ENCODE measurements at places on chromosomes 5 and 9.

DNA sequence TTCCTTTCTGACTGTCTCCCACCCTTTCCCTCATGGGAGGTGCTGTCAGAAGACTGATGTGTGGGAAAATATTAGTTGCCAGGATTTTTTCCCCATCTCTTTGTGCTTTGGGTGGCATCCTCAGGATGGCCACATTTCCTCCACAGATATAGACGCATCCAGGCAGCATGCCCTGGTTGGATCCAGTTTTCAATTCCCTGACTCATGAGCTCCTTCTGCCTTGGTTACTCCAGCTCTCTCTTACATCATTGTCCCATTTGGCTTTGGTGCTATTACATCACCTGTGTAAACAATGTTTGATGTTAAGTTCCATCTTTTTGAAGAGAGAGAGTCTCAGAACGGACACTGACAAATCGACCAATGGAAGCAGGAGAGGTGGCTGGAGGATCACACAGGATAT, 302.5 kb downstream of the CDH18 start:
- no peak for DNase-seq

DNA sequence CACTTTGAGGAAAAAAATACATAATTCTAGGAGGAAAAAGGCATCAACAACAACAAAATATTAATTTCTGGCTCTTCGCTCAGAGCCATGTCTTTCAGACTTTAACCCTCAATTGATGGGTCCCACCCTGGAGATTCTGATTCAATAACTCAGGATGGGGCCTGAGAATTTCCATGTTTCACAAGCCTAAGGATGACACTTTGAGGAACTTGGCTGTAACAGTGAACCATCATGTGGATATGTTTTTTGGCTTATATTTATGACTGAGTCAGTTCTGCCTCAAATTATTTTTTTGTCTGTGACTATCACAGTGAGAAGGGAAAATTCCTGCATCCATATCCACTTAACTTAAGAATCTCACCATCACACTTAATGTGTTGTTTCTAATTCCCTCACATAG, 504.6 kb downstream of the RASEF start:
- DNase-seq: no peak

DNA sequence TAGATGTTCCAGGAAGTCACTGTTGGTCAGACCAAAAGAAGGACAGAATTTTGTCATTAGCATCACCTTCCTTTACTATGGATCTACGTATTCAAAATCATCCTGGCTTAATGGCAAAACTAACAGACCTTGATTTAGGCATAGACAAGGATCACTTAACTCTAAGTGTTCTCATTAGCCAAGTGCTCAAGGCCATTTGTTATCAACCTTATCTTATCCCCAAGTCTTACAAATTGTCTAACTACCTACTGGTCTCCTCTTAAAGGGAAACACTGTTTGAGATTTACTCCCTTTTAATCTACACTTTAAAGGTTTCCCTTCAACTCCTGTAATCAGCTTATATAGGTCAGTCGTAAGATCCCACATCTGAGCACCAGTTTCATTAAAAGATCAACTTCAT, 1197.5 kb upstream of the C9orf72 start:
- DNase-seq: no peak

DNA sequence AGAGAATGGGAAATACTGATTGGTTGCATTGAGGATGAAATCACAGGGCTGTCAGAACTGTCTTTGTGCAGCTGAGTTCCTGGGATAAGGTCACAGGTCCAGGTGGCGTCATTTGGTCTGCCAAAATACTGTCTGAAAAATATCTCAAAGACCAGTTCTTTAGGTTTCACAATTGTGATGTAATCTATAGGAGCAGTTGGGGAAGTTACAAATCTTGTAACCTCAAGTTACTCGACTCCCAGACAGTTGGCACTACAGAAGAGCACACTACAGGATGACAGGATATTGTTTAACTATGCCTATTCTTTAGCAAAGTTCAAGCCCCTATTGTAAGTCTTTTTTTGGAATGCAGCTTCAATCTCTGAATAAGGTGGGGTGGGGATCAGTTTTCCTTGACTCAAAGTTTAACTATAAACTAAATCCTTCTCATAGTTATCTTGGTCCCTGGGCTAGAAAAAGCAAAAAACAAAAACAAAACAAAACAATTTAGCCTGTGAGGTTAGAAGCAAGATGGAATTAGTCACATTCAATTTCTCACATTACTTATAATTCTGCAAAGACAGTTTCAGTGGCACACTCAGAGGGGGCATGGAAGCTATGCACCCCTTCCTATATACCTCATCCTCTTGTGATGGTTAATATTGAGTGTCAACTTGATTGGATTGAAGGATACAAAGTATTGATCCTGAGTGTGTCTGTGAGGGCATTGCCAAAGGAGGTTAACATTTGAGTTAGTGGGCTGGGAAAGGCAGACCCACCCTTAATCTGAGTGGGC, 276.0 kb downstream of the AUH start:
- DNase-seq: no peak

- no peak for DNase-seq
These were observed 14.3 kb downstream of the ADAMTS12 start for GRCh38 chr5:33877449-33877848.

DNA sequence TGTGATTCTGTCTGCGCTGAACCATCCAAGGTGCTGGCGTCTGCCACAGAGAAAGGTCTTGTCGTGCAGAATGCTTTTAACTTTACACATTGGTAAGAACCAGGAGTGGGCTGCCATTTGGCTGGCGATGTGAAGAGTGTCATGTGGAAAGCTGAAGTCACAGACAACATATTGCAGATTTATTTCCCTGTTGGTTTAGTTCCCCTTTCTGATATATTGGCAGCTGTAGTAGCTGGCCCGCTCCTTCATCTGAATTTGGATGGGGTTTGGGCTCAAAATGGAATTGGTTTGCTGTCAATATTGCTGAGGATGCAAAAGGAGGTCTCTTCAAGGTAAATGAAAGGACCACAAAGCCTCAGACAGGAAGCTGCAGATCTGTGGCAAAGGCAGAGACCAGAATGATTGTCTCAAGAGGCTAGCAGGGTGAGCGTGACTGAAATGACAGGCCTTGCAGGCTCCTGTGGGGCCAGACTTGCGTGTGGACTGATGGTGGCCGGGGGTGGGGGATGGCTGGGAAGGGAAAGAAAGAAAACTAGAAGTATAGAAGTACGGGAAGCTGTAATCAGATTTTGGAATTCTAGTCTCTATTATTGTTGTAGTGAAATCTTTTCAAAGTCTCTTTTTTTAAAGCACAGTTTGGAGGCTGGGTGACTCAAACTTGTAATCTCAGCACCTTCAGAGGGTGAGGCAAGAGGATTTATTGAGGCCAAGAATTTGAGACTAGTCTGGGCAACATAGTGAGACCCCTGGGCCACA, 25.1 kb upstream of the CD180 start:
- no peak for DNase-seq

DNA sequence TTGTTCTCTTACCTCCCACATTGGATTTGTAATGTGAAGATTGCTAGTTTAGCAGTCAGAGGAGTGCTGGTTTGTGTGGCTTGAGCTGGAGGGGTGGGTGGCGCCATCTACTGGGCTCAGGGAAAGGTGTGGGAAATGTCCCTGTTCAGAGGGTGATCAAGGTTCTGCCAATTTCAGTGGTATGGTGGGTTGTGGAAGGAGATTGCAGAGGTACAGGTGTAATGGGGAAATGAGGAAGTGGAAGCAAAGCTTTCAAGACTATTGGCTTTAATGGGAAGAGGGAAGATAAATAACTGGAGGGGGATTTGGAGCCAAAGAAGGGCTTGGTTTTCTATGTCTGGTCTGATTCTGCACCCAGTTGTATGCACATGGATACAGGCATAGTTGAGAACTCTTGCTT, 76.4 kb downstream of the OSMR start:
- DNase-seq: no peak

GRCh38 chr5:111704452-111705085, 52.4 kb downstream of the NREP start:
- no peak for DNase-seq
